Activated CD8-positive, alpha-beta memory T cell treated with anti-CD3 and anti-CD28 coated beads for 1 hour (primary cell): ENCODE measurements at places on chromosomes 5 and 9.

DNA sequence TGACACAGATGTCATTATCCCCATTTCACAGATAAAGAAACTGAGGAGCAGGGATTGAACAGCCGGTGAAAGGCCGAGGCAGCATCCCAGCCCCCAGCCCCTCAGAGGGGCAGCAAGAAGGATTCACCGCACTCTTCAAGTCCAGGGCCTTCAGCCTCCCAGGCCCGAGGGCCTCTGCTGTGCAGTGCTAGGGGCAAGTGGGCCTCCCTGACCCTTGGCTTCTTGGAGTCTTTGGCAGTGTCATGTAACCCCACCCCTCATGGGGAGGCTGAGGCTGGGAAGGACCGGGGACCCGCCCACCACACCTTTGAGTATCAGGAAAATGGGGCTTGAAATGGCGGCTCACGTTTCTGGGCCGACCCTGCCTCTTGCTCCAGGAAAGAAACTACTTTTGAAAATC lies 28.7 kb upstream of the RXRA start:
- DNase-seq: no peak

DNA sequence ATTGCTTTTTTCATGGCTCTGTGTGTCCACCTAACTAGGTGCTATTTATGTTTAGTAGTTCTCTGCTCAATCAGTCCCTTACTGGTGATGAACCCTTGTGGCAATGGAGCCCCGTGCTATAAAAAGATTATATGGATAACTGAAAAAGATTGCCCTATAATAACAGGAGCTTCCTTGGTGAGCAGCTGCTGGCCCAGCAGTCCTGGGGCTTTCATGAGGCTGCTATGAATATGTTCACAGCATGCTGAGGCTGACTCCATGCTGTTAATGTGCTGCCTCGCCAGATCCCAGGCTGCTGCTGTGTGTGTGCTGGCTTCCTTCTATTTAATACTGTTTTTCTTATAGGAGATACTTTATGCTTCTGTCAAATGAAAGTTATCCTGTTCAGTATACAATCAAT lies 357.5 kb downstream of the TAF11L14 start:
- DNase-seq: no peak

GRCh38 chr5:156435101-156435500 lies 108.1 kb downstream of the SGCD start:
- DNase-seq: no peak

DNA sequence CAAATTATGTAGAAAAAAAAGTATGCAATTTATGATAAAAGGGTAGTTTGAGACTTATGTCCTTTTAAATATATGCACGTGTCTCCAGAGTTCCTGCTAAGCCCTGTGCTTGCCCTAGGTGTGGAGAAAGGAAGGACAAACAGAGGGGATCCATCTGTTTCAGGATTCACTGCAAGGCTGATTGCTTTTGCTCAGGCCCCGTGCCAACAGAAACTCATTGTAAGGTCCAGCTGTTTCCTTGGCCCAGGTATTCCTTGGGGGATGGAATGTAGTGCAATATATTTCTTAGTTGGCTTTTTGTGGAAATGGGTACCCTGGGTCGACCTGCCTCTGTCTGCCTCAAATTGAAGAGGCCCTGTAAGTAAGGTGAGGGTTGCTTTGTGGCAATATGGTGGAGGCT lies 268.6 kb upstream of the CLINT1 start:
- no peak for DNase-seq

- DNase-seq: no peak
Observed at GRCh38 chr5:167765352-167765751, 526.1 kb upstream of the WWC1 start.

DNA sequence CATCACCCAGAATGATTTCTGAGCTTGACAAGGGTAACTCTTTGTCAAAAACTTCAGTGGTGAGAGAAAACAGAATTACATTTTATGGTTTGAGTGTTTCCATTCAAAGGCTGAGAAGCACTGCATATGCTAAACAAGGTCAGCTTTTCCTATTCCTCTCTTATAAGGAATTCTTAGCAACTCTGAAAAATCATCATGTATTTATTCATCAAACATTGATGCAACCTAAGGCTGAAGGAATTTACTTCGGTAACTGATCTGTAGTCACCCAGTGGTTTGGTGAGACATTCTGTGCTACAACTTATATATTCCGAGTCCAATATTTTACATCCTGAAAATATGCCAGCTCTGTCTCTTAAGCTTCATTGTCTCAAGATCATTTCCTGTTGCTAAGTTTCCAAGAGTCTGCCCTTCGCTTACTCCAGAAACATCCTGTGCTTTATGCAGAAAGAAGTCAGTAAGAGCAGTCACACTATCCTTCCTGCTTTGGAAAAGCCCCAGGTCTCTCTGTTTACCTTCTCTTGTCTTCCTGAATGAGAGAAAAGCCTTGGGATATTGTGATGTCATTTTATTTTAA lies 176.6 kb upstream of the TBCA start:
- no peak for DNase-seq

DNA sequence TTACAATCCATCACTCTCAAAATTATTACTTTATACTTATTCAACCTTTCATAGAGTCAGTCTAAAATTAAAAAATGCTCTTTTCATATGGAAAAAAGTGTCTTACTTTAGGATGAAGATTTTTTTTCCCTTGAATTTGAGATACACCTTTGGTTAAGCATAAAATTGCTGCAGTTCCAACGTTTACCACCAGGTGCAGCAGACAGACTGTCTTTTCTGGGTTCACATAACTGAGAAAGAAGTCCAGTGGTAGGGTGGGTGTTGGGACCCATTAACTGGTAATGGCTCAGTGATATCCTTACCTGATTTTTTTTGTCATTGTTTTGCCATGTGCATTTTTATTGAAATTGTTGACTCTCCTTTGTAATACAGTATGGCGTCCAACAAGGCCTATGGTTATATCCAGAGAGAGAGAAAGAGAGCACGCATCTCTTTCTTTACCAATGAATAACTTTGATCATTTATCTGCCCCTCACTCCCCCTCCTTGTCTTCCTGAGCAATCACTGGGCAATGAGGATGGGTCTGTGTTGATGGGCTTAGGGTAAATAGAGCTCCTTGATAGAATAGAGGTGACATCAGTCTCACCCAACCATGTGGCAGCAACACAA lies 98.4 kb downstream of the FBXL7 start:
- no peak for DNase-seq

GRCh38 chr5:177478711-177479646 lies 5.5 kb upstream of the DBN1 start:
- DNase-seq: no peak

GRCh38 chr9:17751486-17751885 lies 172.6 kb downstream of the SH3GL2 start:
- DNase-seq: no peak

GRCh38 chr9:125486576-125486975 lies 220.4 kb downstream of the MAPKAP1 start:
- DNase-seq: no peak

GRCh38 chr9:130779153-130779855 lies 55.8 kb upstream of the ABL1 start:
- no peak for DNase-seq

GRCh38 chr9:108468364-108468763 lies 387.4 kb downstream of the ACTL7B start:
- no peak for DNase-seq

DNA sequence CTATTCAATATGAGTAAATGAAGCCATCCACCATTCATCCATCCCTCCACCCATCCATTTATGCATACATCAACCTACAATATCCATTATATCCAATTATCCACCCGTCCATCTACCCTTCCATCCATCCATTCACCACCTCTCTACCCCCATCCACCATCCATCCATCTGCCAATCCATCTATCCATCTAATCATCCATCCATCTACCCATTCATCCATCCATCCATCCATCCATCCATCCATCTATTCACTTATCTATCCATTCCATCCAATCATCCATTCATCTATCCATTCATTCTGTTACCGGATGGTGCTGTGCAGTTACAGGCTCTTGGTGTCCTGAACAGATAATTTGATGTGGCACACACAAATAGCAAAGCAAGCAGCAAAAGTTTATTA lies 10.7 kb downstream of the PAEP start:
- DNase-seq: no peak

GRCh38 chr9:113640418-113640817 lies 176.9 kb downstream of the RGS3 start:
- no peak for DNase-seq

GRCh38 chr5:43601454-43602260 lies 1.3 kb upstream of the NNT start:
- no peak for DNase-seq

DNA sequence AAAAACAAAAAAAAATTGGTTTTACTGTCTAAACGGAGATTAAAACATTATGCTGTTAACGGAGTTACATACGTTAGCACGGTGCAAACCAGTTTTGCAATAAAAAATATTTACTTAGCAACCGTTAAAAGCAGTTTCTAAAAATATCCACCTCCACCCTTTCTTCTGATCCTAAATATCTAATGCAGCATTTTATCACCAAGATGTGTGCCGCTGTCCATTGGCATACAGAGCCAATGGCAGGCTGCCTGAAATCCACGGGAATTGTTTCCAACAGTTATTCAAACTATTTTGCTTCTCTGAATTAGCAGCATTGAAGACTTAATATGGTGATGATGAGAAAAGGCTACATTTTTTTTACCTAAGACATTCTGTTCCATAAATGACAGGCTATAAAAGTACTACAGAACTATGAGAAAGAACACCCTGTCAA lies 61.6 kb downstream of the CSNK1A1 start:
- DNase-seq: no peak

DNA sequence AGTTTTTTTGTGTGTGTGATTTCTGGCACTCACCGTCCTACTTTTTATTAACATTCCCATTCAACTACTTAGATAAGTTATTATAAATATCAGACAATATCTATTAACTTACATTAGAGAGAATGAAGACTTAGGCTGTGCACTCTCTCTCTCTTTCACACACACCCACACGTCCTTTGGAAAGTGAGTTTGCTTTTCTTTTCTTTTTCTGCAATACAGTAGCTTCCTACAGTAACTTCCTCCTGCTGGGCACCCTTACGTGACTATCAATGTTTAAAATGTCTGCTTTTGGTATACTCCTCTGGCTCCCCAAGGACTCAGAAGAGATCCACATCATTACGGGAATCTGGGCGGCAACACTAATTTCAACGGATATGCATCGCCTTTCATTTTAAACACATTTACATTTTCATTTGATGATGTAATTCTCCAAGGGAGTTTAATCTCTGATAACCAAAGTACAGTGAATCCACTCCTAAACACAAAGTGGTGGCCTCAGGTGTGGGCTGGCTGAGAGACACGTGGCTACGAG lies 179.5 kb downstream of the MAPKAP1 start:
- DNase-seq: no peak

GRCh38 chr5:9104571-9105339 lies 441.1 kb downstream of the SEMA5A start:
- DNase-seq: no peak

GRCh38 chr9:36208521-36209253 lies 18.0 kb downstream of the CLTA start:
- DNase-seq: no peak

GRCh38 chr5:102857076-102857818 lies 102.1 kb downstream of the PAM start:
- DNase-seq: no peak

DNA sequence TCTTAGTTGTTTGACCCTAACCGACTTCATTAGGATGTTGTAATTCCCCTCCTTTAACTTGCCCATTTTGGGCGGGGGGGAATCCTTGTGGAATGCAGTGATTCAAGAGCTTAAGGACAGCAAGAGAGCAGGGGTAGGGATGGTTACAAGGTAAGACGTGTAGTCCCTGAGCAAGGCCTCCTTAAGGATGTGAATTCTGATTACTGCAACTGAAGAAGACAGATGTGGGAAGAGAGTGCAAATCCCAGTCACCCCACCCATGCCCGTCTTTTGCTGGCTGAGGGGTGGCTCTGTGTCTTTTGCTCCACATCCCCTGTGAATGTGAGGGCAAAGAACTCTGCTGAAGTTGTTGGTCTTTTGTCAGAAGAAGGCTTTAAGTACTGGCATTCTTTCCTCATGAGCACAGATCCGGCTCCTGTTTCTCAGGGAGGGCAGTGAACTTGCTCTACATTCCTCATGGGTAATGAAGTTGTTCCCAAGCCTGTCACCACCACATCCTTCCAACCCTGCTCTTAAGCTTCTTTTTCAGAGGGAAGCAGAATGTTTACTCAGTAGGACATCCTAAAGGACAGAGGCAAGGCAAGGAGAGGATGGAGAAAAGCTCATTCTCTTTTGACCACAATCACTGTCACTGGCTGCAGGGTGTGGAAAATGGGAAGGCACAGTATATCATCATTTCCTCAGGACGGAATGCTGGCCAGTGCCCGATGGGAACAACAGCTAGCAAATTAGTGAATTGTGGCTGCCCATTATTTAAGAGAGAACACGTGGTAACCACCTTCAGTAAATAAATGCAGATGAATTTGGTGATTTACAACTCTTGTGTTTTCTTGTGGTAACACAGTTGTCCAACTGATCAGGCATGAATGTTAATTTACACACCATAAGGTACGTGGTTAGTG lies 61.5 kb downstream of the RAI14 start:
- DNase-seq: no peak

GRCh38 chr5:83265318-83265717 lies 188.0 kb downstream of the XRCC4 start:
- no peak for DNase-seq

GRCh38 chr9:96038271-96038670 lies 162.8 kb downstream of the ERCC6L2 start:
- no peak for DNase-seq

- no peak for DNase-seq
Observed at GRCh38 chr9:14881006-14881405, 29.2 kb downstream of the FREM1 start.

DNA sequence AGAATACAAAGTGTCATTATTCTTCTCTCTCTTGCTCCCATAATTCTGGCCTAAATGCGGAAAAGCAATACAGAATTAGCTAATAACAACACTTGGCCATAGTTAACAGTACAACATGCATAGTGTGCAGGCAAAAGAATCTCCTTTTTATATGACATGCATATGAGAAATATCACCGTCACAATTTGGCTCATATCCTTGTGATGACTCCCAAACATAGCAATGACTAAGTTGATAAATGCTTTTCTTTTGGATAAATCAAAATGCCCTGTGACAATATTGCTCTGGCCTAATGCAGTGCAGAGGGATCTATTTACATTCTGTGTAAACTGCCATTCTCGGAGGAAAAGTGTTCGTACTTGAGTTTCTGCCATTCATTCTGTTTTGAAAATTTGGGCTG lies 121.9 kb upstream of the GHR start:
- no peak for DNase-seq

GRCh38 chr5:125987677-125988255 lies 435.4 kb upstream of the GRAMD2B start:
- no peak for DNase-seq

GRCh38 chr5:149166591-149167100 lies 25.4 kb downstream of the ABLIM3 start:
- no peak for DNase-seq

GRCh38 chr5:54825005-54825404 lies 160.4 kb downstream of the ESM1 start:
- no peak for DNase-seq

- DNase-seq: no peak
Observed at GRCh38 chr5:64766941-64767340, 1.6 kb downstream of the SREK1IP1 start.
